ENCODE measurements at places on chromosomes 4 and X.

DNA sequence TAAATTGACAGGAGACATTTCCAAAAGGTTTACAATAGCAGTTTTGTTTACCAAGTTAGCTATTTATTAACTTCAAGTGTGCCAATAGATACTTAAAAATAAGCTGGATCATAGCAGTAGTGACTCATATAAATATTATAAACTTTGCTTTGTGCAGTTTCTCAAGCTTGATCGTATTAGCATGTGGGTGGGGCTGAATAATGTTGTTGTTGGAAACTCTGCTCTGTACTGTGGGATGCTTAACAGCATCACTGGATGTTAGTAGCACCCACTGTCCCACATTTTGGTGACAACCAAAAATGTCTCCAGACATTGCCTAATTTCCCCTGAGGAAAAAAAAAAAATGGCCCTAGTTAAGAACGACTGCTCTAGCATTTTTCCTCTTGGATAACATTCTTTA is 855.2 kb upstream of the ADGRL3 start:
- DNase-seq: no peak

DNA sequence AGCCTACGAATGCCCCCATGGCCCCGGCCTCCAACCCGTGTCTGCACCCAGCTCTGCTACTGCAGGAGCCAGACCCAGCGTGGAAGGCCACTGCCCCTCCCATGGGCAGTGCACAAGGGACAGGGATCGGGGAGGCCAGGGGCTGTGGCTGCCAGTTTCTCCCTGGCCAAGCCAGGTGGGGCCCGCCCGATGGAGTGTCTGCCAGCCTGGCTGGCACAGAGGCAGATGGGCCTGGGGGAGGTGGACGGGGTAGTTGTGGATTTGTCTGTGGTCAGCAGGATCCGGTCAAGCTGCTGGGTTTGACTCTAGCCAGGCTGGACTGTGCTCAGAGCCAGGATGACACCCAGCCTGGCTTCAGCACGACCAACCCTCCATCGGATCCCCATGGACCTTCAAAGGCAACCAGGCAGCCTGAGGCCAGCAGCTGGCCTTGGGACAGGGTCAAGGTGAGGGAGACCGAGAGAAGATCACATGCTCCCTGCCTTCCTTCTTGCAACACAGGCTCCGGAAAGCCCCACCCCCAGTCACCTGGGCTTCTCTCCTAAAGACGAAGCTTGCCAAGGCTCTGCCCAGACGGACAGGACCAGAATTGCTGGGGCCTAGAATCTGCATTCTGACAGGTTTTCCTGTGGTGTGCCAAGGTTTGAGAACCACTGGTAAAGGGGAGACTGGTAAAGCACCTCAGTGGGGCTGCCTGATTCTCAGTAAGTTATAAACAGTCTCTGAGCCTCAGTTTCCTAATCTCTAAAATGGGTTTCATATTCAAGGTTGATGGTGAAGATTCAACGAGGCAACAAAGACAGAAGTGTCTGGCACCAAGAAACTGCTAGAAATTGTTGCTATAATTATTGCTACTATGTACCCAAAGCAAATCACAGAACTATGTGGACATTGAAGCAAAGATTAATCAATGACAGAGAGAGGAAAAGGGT is 78.6 kb downstream of the PPP2R2C start:
- no peak for DNase-seq

GRCh38 chr4:155618183-155618838 is 48.3 kb upstream of the GUCY1A1 start:
- DNase-seq: no peak

DNA sequence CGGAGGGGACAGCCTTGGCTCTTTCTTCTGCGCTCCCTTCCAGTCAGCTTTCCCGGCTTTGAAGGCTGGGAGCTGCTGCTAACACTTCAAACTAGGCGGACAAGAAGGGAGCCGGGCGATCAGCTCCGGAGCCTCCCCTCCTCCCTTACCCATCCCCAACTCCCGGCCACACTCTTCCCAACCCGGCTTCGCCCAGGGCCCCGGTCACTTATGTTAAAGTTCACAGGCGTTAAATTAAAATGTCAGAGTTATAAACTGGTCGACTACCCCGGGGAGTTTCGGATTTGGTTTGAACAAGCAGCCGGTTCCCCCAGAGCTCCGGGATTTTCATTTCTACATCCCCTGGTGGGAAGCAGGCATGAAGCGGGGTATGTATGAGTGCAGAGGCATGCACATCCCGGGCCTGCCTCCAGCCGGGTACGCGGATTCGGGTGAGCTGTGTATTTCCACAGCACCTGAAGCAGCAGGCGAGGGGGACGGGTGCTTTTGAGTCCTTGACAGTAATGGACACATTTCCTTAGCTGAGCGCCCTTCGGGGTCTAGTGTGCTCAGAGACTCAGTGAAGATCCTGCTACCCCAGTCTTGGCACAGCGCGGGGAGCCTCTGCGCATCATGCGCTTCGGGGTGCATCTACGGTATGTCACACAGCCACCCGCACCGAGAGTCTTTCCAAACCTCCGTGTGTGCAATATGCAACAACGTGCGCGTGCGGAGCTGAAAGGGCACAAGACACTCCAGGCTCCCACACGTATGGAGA is 880 bp downstream of the UNC5C start:
- DNase-seq: no peak

- DNase-seq: no peak
Measured at GRCh38 chr4:33064238-33064637, 2344.1 kb downstream of the PCDH7 start.

- no peak for DNase-seq
Measured at GRCh38 chr4:182105416-182105815, 137.8 kb upstream of the TENM3 start.

DNA sequence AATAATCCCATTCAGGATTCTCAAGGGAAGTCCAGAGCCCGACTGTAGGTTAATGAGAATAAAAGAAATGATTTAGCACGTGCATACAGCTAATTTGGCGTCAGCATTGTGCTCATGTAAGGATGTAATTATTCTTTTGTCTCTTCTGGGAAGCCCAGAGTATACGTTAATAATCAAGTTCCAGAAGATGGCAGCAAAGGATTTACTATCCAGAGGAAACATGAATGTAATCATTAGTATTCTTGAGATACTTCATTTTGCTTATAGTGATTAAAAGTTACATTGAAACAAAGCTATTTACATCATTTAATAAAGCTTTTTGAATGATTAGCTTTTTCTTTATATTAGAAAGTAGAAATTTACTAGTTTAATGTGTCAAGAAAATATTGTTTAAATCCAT is 27.1 kb upstream of the MAP9 start:
- no peak for DNase-seq

Measured in stimulated activated CD8-positive, alpha-beta memory T cell treated with anti-CD3 and anti-CD28 coated beads, Interleukin-15, amount 100 ng/mL, for 24 hours (primary cell).